Ovary (tissue), 10 donors: ENCODE measurements at places on chromosomes 4 and X.
A peak's percentile ranks its signal among the peaks of the same experiment; 100 is the strongest.

- no peak for DNase-seq
Observed at GRCh38 chrX:96838537-96838936, 45.2 kb upstream of the RPA4 start.

DNA sequence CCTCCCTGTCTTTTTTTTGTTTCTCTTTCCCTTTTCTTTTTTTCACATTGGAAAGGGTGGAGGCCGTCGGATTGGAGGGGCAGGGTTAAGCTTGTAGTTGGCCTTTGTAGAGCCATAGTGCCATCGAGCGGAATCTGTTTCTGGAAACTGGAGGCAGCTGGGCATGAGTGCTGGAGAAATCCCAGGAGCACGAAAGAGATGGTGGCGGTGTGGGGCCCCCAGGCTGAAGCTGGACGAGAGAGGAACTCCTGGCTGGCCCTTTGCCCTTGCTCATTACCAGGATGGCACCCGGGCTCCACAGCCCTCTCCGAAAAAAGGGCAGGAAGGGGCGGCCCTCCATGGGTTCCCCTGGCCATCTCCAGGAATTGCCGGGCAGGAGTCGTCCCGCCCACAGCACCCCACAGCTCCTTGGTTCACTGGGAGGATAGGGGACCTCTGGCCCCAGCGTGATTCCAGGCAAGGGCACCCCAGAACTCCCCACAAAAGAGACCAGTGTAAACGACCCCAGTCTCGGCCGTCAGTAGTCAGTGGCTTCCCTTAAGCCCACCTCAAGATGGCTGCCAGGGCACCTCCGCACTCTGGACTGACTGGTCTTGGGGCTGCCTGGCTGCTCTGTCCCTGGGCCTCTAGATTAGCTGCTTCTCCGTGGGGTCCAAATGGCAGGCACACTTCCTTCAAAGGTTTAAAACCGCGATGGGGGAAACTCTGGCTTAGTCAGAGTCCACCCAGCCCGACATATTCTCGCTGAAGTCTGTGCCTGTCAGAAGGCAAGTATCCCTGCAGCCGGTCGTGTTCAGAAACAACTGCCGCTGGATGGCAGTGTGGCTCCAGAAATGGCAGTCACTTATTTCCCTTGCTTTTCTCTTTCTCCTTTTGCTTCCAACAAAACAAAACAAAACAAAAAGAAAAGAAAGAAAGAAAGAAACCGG lies 74.1 kb downstream of the NBDY start:
- DNase-seq: peak; percentile 85

DNA sequence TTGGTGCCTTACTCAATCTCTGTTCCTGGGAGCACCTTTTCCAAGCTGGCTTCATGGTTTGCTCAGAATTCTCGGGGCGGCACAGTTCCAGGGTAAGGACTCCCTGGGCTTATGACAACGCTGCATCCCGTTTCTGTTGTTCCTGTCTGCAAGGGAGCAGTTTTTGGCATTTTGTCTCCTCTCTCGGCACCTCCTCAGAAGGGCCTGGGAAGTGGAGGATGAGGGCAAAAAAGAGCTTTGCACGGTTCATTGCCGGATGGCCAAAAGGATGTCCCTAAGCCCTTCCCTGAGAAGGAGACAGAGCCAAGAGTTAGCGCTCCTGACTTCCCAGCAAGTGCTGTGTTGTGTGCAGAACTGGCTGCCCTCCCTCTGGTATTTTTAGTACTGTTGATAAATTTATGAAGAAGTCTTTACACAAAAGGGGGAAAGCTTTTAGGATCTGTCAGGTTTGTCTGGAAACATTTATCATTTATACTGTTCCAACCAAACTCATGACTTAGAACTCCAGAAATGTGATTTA lies 13.4 kb downstream of the SRD5A3 start:
- DNase-seq: no peak

GRCh38 chrX:134167591-134168203 lies 69.3 kb upstream of the CCDC160 start:
- no peak for DNase-seq

DNA sequence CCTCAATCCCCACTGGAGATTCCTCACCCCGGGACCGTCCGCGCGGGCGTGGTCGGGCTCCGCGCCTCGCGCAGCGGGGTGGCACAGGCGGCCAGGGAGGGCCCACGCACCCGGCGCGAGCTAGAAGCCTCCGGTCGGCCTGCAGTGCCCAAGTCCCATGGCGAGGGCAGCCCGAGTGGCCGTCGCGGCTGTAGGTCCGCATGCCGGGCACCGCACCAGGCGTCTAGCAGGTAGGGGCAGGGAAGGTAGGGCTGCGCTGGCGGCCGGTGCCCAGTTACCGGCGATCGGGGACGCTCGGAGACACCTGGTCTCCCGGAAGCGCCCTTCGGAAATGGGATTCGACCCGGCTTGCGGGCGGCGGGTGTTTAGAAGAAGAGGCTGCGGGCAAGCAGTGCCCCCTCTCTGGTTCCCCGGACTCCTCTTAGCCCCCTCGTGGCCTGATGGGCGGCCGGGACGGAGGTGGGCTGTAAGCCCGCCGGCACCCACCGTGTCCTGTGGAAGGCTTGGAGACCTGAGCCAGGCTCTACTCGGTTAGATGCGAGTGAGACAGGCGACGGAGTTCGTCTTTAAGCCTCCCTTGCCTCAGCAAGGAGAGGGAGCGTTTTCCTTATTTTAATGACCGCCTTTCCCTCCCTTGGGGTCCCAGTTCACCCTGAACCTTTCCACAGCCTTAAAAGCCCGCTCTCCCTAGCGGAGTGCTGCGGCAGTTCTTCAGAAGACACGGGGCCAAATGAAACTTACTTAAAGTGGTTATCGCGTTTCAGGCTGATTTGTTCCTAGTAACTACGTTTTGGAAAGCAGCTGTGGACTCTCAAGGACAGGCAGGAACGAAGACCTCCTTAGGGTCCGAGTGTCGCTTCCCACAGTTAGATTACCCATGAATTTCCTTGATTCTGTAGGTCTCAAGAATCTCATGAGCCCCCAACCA lies 821 bp downstream of the SLITRK2 start:
- DNase-seq: no peak

DNA sequence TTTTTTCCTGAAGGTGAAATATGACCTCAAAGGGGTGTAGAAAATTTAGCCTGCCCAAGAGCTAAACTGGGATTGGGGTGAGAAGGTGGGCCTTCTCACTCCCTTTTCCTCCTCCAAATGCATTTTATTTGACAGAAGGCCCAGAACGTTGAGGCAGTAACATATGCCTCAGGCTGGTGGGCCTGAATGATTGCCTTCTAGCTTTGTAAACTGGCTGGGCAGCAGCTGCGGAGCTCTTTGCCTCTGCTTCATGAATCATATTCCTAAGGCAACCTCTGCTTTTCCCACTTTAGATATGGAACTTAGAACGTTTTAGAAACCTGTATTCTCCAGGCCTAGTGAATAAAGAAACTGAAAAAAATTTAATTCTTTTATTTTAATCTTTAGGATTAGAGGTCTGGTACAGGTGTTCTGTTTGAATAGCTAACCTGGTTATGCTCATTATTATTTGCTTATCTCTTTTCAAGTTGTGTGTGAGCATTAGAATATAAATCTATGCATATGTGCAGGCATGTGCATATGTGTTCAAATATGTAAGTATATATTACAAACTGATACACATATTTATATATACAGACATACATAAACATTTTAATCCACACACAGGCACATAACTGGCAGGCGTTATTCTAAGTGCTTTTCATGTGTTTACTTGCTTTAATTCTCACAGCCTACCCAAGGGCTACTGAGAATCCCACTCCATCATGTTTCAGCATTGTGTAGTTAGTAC lies 11.5 kb downstream of the PRDM8 start:
- no peak for DNase-seq

DNA sequence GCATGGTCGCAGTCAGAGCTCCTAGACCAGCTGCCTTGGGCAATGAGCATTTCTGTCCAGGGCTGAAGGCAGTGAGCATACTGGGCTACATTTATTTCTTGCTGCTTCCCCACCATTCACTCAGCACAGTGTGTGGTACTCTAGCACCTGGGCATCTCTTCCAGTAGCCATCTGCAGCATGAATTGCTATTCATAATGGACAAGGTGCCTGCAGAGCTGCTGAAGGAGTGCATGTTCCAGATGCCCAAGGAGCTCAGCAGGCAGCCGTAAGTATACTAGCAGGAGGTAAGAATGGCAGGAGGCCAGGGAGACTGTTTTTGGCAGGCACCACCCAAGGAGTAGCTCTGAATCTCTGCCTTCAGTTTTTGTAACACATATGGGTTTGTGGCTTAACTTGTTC lies 110.4 kb upstream of the RXFP1 start:
- no peak for DNase-seq

GRCh38 chr4:108637856-108638255 lies 12.5 kb upstream of the OSTC start:
- DNase-seq: no peak

GRCh38 chr4:121344098-121344497 lies 36.7 kb downstream of the QRFPR start:
- no peak for DNase-seq

DNA sequence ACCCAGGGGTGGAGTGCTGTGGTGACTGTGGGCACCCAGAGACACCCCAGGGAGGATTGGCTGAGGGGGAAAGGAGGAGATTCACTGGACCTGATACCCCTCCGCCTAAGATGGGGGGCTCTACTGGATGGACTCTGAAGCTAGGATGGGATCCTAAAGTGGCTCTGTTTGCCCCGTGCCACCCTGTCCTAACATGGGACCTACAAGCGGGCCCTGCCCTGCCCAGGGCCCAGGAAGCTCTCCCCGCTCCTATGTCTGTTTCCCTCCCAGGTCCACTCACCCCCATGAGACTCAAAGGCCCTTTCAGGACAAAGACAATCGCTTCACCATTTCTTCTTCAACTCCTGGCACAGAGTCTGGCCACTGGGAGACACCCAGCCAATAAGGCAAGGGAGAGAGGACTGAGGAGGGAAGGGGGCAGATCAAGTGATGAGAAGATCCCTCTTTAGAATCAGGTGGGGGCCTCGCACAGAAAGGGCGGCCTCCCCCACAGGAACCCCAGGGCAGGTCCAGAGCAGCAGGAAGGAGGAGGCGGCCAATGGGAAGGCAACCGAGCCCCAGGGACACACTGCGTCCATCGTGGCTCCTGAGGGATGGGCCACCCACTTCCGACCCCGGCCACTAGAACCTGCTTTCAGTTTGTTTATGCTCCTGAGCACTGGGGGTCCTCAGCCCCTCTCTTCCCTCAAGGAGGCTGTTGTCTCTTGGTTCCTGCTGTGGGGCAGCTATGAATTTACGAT lies 155.4 kb downstream of the AFAP1 start:
- no peak for DNase-seq

GRCh38 chrX:154717824-154718223 lies 33.1 kb downstream of the GAB3 start:
- no peak for DNase-seq

GRCh38 chr4:81412946-81413495 lies 58.7 kb downstream of the RASGEF1B start:
- no peak for DNase-seq

DNA sequence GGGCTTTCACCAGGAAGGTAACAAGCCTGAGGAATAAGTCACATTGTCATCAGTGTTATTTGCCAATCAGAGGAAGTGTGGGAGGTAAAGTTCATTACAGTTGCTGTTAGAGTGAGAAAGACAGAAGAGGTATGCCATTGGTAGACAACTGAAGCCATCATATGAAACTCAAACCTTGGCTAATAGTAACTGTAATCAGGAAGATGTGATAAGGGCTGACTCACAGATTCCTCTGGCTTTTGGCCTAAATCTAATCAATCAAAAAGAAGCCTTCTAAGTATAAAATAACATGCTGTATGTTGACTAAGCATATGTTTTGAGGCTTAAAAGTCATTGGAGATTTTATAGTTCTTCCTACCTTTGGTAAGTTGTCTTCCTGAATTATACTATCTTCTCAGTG lies 242.8 kb downstream of the PCDH7 start:
- DNase-seq: no peak

GRCh38 chr4:1973218-1973617 lies 35.6 kb downstream of the NELFA start:
- no peak for DNase-seq

- peak; percentile 32 for DNase-seq
Observed at GRCh38 chr4:24980064-24980690, 50.6 kb downstream of the LGI2 start.

DNA sequence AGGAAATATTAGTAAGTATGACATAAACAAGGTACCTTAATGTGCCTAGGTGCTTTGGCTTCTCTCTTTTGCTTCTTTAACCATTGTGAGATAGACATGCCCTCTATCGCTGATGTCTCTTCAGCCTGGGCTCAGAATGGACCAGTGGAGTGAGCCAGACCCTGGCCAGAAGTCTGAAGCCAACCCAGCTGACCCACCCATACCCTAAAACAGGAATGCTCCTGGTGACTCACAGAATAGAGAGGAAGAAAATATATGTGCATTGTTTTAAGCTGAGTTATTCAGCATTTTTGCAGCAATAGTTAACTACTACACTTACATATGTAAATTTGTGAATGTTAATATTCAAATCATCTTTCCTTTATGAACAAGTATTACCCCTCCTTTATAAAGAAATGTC lies 167.5 kb upstream of the PCDH10 start:
- DNase-seq: no peak

DNA sequence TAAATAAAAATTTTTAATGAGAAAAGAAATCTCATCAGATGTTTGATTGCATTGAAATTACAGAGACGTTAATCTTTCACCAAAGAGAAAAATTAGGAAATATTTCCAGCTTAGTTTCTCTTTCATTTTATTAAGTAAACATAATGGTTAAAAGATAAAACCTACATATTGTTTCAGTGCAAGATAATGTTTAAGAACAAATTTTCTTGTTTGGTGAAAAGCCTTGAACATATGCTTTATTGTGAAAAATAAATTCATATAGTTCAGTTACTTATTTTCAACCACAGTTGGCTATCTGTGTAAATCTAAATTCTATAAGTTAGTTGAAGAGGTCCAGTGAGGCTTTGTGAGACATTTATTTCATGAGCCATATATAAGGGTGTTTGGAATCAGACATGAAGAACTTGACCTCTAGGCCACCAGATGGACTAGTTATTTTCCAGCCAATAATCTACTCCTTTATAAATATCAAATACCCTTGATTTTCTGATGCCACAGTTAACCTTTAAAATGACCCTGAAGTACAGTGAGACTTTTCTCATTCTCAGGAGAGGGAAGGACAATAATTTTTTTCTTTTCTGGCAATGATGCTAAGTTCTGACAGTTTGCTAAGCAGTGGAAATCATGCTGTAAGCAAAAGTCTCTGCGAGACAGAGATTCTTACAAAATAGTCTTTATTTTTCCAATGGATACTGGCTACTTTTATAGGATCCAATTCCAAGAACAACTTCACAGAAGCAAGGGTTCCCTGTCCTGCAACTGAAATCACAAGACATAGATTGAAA lies 2.5 kb downstream of the ARSJ start:
- DNase-seq: no peak

- no peak for DNase-seq
Observed at GRCh38 chr4:29081234-29081955, 1638.8 kb upstream of the PCDH7 start.

- DNase-seq: no peak
Observed at GRCh38 chr4:112225157-112225556, 6.4 kb upstream of the AP1AR start.
